Stimulated activated CD4-positive, alpha-beta T cell treated with anti-CD3 and anti-CD28 coated beads, Interleukin-2, amount 100 ng/mL, for 24 hours (primary cell): ENCODE measurements at places on chromosomes 5 and 9.

DNA sequence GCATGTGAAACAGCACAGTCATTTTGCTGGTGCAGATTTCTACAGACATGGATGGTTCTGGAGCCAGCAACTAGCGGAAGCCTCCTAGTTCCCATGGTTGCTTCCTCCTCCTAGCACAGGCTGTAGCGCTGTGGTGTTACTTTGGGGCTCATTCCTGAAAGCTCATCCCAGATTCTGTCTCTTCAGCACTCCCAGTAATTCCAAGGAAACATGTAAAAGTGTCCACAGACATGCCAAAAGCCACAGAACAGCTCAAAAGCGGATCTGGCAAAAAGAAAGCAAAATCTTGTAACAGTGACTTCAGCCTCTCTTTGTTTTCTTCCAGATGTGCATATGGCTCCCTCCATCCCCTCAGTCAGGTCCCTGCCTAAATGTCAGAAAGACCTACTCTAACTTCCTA is 144.1 kb downstream of the CEP120 start:
- DNase-seq, result no peak

GRCh38 chr5:147084702-147085101 is 150.1 kb upstream of the STK32A start:
- DNase-seq, result no peak

GRCh38 chr5:85488295-85488694 is 1103.6 kb upstream of the EDIL3 start:
- DNase-seq, result no peak

- DNase-seq, result no peak
Measured at GRCh38 chr9:107705521-107705920, 216.0 kb upstream of the KLF4 start.

DNA sequence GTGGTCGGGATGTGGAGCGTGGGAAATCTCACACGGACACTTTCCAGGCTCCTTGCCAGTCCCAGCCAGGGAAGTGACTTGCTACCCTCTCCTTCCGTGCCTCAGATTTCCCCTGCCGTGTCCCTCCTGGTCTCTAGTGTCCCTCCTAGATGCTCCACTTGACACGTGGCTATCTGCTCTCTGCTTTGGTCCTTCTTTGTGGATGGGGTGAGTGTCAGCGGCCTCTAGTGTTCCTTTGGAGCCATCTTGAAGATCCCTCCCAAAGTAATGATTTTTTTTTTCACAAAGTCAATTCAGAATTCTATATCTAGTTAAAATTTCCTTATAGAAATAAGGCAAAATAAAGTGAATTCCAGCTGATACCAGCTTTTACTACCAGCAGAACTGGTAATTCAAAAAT is 117.7 kb downstream of the MRPL36 start:
- no peak for DNase-seq

- DNase-seq, result peak; percentile 57
Measured at GRCh38 chr9:124110307-124110915, 98.8 kb downstream of the LHX2 start.

DNA sequence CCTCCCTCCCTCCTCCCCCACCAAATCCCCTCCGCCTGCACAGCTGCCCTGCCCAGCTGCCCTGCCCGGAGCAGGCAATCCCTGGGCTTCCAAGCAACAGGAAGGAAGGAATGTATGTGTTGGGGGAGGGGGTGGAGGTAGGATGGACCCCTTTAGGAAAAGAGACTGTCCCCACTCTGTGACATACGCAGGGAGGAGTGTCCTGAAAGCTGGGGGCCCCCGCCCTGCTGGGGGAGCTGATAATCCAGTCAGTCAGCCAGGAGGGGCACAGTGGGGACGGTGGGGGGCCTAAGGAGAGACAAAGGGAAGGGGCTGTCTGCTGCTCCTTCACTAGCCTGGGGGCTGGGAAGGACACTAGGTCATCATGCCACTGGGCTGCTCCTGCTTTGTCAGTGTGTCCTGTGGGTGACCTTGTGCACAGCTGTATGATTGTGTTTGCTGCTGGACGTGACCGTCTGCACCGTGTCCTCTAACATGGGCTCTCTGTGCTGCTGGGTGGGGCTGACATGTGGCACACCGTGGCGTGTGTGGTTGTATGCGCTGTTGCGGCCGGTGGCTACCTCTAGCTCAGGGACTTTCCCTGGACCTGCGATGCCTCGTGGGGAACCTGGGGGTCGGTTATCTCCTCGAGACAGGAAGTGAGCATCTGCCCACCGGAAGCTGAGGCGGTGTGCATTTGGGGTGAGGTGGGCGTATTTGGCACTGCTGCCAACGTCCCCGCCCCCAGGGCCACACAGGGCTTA is 3.0 kb downstream of the N4BP3 start:
- DNase-seq, result peak; percentile 55

- no peak for DNase-seq
Measured at GRCh38 chr9:31715250-31715649, 669.2 kb upstream of the ACO1 start.

DNA sequence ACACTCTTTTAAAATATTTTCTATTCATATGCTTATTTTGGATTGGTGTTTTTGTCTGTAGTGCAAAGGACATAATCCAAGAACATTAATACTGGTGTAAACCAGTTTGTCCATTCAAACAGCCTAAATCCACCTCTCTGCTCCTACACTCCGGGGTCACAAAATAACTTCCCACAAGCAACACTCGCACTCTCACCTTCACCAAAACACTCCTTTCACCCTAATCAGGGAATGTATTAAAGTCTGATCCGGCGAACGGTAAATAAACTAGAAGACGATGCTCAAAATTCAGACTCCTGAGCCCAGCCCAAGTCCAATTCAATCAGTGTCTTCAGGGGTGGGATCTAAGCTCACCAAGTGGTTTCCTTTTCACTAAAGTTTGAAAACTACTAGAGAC is 649 bp downstream of the AP3B1 start:
- DNase-seq, result no peak

- DNase-seq, result no peak
Measured at GRCh38 chr5:147557876-147558745, 48.2 kb upstream of the DPYSL3 start.

DNA sequence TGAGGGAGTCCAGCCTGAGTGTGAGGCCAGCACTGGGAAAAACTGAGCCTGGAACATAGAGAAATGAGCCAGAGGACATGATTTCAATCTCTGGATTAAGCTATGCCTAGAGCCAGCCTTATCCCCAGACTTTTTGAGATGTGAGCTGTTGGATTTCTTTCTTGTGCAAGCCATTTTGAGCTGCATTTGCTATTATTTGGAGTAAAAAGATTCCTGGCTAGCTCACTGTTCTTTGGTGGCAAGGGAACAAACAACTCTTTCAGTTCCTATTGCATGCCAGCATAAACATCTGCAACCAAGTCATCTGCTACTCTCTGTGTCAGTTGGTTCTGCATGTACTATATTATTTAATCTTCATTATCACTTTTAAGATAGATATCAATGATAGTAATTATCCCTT is 70.1 kb upstream of the MAN2A1 start:
- no peak for DNase-seq

DNA sequence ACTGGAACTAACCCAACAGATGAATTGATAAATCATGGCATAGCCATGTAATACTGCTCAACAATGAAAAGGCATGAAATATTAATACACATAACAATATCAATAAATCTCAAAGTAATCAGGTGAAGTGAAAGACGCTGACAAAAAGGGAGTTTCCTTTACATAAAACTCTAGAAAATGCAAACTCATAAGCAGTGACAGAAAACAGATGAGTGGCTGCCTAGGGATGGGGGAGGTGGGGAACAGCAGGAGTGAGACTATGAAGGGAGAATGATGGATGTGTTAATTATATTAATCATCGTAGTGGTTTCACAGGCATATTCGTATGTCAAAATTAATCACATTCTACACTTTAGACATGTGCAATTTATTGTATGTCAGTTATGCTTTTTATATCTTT is 59.8 kb upstream of the SHC3 start:
- no peak for DNase-seq

- DNase-seq, result no peak
Measured at GRCh38 chr5:172641359-172642050, 442 bp downstream of the NEURL1B start.

- no peak for DNase-seq
Measured at GRCh38 chr9:107847978-107848964, 358.7 kb upstream of the KLF4 start.

DNA sequence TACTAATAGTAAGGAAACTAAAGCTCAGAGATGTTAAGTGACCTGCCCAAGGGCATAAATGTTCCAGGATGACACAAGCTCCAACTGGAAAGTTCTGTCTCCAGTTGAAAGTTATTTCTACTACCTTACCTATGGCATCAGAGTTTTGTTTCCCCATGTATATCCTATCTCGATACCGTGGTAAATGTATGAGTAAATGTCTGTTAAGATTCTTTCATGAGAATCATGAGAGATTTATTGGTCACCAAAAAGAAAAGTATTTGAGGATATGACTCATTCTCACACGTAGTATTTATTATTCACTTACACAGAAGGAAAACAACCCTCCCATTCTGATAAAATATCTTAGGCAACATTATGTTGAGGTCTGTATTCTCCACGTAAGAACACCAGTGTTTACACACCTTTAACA is 11.1 kb upstream of the SHOC1 start:
- no peak for DNase-seq

DNA sequence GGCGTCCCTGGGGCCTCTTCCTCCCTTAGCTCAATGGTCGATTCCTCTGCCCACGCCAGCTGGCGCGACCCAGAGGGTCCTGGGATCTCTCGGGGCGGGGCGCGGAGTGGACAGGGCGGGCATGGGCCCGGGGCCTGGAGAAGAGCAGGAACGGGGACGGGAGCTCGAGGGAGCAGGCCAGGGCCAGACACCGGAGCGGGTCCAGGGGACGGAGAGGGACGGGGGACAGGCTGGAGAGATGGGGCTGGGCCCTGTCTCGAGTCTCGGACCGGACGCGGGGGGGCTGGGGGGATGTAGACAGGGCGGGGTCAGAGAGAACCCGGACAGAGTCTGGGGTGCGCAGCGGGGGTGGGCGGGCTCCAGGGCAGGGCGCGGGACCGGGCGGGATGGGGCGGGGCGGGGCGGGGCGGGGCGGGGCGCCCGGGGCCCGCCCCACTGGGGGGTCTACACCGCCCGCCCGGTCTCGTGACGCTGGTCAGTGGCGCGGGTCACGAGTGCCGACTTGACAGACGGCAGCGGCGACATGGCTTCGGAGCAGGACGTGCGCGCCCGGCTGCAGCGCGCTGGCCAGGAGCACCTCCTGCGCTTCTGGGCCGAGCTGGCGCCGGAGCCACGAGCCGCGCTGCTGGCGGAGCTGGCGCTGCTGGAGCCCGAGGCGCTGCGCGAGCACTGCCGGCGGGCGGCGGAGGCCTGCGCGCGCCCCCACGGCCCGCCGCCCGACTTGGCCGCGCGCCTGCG is at the start of gene UAP1L1:
Gene UAP1L1, plus strand, starts transcription at position 508 of the 738 bp plus-strand sequence. Its CDS starts 16 bp downstream, at position 524.
- peak; percentile 62 for DNase-seq

- no peak for DNase-seq
Measured at GRCh38 chr9:136838314-136839228, 3.7 kb upstream of the AJM1 start.

DNA sequence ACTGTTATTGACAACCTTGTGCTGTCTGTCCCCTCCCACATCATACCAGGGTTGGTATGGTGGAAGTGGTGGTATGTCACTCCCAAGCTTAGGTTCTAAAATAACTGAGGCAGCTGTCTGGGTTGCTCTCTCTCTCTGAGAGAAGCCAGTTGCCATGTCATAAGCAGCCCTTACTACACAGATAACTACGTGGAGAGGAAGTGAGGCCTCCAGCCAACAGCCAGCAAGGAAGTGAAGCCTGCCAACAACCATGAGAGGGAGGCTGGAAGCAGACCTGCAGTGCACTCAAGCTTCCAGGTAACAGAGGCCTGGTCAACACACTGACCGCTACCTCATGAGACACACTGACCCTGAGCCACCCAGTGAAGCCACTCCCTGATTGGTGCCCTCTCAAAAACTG is 18.6 kb downstream of the CTNNAL1 start:
- no peak for DNase-seq

- DNase-seq, result peak; percentile 41
Measured at GRCh38 chr5:139636975-139637408, 11.2 kb upstream of the CXXC5 start.
